H9 (cell line): ENCODE measurements at places on chromosomes 11 and 22.

DNA sequence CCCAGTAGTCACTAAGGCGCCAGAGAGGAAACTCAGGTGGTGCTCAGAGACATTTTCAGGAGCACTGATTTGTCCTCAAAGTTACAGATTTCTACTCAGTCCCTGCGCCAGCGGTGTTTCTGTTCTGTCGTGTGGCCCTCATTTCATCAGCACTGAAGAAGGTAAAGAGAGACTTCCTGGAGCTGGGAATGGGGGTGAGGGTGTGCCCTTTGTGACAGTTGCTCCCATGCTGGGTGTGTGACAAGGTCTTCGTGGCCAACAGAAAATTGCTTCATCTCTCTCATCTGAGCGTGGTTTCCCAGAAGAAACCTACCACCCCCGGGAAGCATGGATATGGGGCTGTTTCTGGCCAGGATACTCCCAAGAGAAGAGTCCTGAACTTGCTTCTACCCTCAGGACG lies 2.0 kb upstream of the PPARA start:
- peaks cover 4% of the 10 kb centered on the region for H3K36me3 ChIP-seq
- H3K4me3 ChIP-seq: no peak overlapping the region

DNA sequence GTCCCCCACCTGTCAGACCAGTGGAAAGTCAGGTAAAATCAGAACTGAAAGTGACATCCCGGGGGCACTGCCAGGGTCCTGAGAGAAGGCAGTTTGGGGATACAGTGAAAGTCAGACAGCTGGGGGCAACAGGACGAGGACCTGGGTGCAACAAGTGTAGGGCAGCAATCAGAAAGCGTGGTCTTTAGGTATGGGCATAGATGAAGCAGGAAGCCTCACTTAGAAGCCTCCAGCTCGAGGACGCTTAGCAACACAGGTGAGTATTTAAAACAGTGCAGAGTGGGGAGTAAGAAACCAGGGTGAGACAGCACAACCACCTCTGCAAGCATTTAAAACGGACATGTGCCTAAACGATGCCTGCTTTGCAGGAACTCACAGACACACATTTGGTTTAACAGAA lies 64.6 kb upstream of the POU2AF1 start:
- no peaks in the 10 kb centered on the region for H3K4me1 ChIP-seq
- no peak for DNase-seq
- H3K27me3 ChIP-seq: no peaks in the 10 kb centered on the region
- no peak overlapping the region for H3K27ac ChIP-seq
- H3K36me3 ChIP-seq: no peaks in the 10 kb centered on the region

DNA sequence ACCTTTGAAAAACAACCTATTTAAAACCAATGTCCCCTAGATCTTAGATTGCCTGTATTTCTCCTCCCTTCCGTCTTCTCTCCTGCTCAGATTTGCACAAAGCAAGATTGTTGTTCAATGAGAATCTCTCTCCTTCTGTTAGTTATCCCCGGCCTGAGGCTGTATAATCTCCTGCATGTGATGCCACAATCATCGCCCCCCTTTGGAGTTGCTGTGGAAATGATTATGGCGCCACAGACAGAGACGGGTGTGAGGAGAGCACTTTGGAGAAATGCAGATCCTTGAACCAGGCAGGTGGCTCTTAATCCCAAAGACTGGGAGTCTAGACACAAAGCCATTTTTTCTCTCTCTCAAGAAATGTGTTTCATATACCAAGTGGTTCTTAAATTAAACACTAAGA lies 941.3 kb downstream of the OPCML start:
- no peak overlapping the region for H3K27ac ChIP-seq
- no peak for DNase-seq
- no peaks in the 10 kb centered on the region for H3K4me1 ChIP-seq
- H3K36me3 ChIP-seq: no peaks in the 10 kb centered on the region

- no peaks in the 10 kb centered on the region for H3K36me3 ChIP-seq
- no peak overlapping the region for H3K4me3 ChIP-seq
- H3K27ac ChIP-seq: no peak overlapping the region
Measured at GRCh38 chr11:89540826-89541225, 49.7 kb upstream of the NOX4 start.

- peak; percentile 52 for DNase-seq
- peaks cover 21% of the 10 kb centered on the region for H3K36me3 ChIP-seq
- no peak overlapping the region for H3K4me3 ChIP-seq
- H3K4me1 ChIP-seq: no peaks in the 10 kb centered on the region; the same call in 1 of the 2 replicates
- no peak overlapping the region for H3K27ac ChIP-seq
Measured at GRCh38 chr11:16505481-16505880, 149.1 kb upstream of the SOX6 start.

DNA sequence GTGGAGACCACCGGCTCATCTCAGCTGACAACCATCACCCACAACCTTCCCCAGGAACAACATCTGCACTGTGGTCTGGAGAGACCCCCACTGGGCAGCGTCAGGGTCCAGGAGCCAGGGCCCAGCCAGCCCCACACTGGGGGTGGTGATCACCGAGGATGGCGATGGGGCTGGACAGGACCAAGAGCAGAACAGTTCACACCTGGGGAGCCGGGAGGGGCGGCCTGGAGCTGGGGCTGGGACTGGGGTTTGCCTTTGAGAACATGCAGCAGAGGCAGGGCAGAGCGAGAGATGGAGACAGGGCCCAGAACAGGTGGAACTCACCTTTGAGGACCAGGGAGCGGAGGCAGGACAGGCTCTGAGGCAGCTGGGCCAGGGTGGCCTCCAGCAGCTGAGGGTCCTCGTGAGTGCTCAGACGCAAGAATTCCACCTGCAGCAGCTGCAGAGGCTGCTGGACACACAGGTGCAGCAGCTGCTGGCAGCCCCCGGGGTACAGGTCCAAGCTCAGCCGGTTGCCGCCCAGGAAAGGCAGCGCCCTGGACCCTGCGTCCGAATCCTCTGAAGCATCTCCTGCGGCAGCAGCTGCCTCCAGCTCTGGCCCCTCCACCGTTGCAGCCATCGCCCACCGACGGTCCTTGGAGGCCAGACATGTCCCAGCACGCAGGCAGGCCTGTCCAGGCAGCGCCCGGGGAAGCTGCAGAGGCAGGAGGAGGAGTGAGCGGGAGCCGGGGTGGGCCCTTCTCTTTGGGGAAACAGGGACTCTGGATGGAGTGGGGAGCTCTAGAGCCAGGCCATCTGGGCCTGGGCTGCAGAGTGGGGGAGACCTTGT lies 1.0 kb downstream of the PIDD1 start:
- peak overlapping the region; percentile 79 for H3K4me3 ChIP-seq
- H3K4me1 ChIP-seq: no peaks in the 10 kb centered on the region
- no peak for DNase-seq
- H3K27me3 ChIP-seq: no peaks in the 10 kb centered on the region

DNA sequence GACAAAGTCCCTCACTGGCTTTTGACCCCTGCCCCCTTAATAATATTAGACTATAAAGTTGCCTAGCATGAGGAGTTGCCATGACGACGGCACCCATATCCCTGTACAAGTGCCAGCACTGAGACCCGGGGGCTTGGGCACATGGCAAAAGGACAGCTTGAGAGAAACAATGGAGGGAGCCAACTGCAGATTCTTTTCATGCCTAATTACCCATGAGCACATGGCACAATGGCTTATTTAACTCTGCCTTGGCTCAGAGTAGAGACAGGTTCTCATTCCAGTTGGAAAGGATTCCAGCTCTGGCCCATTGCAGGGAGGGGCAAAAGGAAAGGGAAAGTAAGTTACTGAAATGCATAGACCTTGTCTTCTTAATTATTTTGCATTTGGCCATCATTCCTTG lies 261.2 kb upstream of the UBASH3B start:
- no peaks in the 10 kb centered on the region for H3K27me3 ChIP-seq
- no peaks in the 10 kb centered on the region for H3K4me1 ChIP-seq
- no peak overlapping the region for H3K27ac ChIP-seq
- no peaks in the 10 kb centered on the region for H3K36me3 ChIP-seq
- H3K4me3 ChIP-seq: no peak overlapping the region

- H3K4me1 ChIP-seq: peaks cover under 1% of the 10 kb centered on the region; the same call in 1 of the 2 replicates
- DNase-seq: no peak
- no peaks in the 10 kb centered on the region for H3K36me3 ChIP-seq
- no peaks in the 10 kb centered on the region for H3K27me3 ChIP-seq
- H3K4me3 ChIP-seq: no peak overlapping the region
Measured at GRCh38 chr11:76391021-76391420, 9.9 kb downstream of the GVQW3 start.

DNA sequence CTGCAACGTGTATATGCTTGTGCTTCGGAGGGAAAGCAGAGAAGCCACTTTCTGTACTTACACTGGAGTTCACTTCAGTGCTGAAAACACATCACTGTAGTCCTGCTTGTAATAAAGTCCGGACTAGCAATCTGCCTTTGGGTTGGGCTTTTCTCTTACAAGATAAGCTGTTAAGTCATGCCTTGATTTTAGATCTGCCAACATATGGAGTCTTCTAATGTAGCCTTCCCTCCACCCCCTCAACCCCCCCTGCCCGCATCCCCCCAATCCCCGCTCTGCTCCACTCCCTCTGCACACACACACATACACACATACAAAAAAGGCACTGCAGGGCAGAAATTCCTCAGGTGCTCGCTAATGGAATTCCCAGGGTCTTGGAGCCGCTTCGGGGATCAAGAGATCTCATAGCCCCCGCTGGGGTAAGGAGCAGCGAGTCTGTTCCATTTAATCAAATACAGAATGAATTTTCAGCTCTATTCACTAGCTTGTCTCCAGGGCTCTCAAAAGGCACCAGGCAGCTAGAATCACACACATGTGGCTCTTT lies 3.4 kb downstream of the CDON start:
- H3K36me3 ChIP-seq: no peaks in the 10 kb centered on the region
- H3K27me3 ChIP-seq: no peaks in the 10 kb centered on the region

DNA sequence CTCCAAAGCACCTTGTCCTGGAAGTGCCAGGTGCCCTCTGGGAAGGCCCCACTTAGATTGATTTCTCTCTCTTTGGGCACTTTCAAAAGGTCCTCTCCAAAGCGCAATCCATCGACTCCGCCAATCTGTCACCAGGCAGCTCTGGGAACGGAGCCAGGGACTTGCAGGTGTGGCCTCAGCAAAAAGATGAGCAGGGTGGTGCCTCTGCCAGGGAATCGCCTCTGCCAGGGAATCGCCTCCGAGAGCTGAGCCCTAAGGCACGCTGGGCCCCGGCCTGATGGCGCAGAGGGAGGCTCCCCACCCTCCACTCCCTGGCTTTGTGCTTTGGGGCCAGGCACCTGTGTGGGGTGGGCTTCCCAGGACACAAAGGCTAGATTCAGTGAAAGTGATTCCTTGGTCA lies 1391.3 kb downstream of the TBC1D22A start:
- H3K27ac ChIP-seq: no peak overlapping the region
- H3K4me1 ChIP-seq: no peaks in the 10 kb centered on the region
- no peak overlapping the region for H3K4me3 ChIP-seq
- no peaks in the 10 kb centered on the region for H3K36me3 ChIP-seq
- DNase-seq: no peak
- H3K27me3 ChIP-seq: no peaks in the 10 kb centered on the region

DNA sequence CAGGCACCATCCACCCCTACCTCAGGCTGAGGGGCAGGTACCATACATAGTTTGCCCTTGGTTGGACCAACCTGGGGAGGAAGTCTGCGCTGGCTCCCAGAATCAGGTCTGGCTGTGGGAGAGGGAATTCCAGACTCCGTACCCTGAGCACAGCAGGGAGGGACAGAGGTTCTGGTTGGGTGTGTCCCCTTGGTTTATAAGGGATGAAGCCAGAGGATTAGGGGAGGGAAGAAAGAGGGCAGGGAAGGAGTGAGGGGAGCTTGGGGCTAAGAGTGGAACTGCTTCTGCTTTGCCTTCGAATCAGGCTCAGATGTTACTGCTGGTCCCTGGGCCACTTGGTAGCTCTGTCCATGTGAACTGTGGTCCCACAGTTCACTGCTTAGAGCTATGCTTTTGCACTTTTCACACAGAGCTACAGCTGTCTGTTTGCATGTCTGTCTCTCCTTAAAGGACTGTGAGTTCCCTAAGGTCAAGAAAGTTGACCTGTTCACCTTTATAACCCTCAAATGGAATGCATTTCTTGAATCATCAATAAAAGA lies 9.2 kb downstream of the MMP20 start:
- H3K4me3 ChIP-seq: no peak overlapping the region
- H3K27me3 ChIP-seq: no peaks in the 10 kb centered on the region
- H3K27ac ChIP-seq: no peak overlapping the region
- no peak for DNase-seq
- H3K4me1 ChIP-seq: no peaks in the 10 kb centered on the region; the same call in 1 of the 2 replicates

DNA sequence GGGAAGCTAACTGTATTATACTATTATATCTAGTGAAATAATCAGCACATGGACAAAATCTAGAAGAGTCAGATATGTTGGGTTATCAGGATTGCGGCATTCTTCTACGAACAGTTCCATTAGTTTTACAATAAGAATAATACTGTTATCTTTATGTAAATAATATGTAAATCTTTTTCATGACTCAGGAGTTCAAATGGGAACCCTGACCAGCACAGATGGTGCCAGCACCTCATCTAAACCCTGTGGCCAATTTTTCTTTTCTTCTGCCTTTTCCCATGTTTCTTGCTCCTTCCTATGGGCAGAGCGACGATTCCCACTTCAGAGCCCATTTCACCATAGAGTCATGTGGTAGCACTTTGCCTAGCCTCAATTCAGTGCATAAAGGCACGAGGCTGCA lies 68.4 kb upstream of the CYP2D6 start:
- H3K27me3 ChIP-seq: no peaks in the 10 kb centered on the region
- no peak overlapping the region for H3K27ac ChIP-seq
- H3K4me1 ChIP-seq: peaks cover 2% of the 10 kb centered on the region
- H3K4me3 ChIP-seq: no peak overlapping the region
- no peak for DNase-seq
- H3K36me3 ChIP-seq: peaks cover 21% of the 10 kb centered on the region

GRCh38 chr11:121656328-121657090 lies 203.7 kb upstream of the SORL1-AS1 start:
- H3K27me3 ChIP-seq: no peaks in the 10 kb centered on the region
- no peak for DNase-seq
- H3K4me3 ChIP-seq: no peak overlapping the region; the same call in 1 of the 2 replicates
- H3K27ac ChIP-seq: no peak overlapping the region
- peaks cover 7% of the 10 kb centered on the region for H3K36me3 ChIP-seq
- peaks cover 10% of the 10 kb centered on the region; the same call in 1 of the 2 replicates for H3K4me1 ChIP-seq

- H3K36me3 ChIP-seq: no peaks in the 10 kb centered on the region
- DNase-seq: no peak
- H3K27ac ChIP-seq: no peak overlapping the region
- H3K27me3 ChIP-seq: no peaks in the 10 kb centered on the region
- no peak overlapping the region for H3K4me3 ChIP-seq
Measured at GRCh38 chr11:15621565-15621964, 506.8 kb downstream of the INSC start.

GRCh38 chr11:47399860-47400767 lies 8.3 kb upstream of the SLC39A13 start:
- H3K27me3 ChIP-seq: no peaks in the 10 kb centered on the region
- peak overlapping the region; percentile 83 for H3K4me3 ChIP-seq
- H3K36me3 ChIP-seq: no peaks in the 10 kb centered on the region
- peaks cover 3% of the 10 kb centered on the region for H3K4me1 ChIP-seq

GRCh38 chr11:4375431-4376140 lies 7.4 kb upstream of the OR52B4 start:
- H3K36me3 ChIP-seq: no peaks in the 10 kb centered on the region
- no peak for DNase-seq
- H3K27me3 ChIP-seq: no peaks in the 10 kb centered on the region
- H3K27ac ChIP-seq: no peak overlapping the region
- no peak overlapping the region for H3K4me3 ChIP-seq

DNA sequence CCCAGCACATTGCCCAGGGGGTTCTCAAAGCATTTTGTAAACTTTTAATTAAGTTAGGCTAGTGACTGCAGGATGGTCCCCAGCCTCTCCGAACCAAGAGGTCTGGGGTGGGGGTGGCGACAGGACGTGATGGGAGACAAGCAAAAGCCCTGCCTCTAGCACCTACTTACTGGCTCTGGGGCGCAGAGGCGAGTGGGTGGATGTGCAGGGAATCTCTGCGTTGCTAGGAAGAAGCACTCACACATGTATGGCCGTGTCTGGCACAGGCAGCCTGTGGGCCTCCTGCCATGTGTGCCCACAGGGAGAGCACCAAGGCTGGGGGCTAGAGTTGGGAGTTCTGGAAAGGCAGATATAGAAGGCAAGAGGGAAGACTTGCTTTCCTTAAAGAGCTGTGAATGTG lies 6.3 kb downstream of the OPCML start:
- no peak overlapping the region for H3K27ac ChIP-seq
- DNase-seq: no peak
- H3K27me3 ChIP-seq: no peaks in the 10 kb centered on the region
- H3K4me1 ChIP-seq: peaks cover 9% of the 10 kb centered on the region
- H3K36me3 ChIP-seq: no peaks in the 10 kb centered on the region
